ENCODE measurements at places on chromosomes 4 and X.

DNA sequence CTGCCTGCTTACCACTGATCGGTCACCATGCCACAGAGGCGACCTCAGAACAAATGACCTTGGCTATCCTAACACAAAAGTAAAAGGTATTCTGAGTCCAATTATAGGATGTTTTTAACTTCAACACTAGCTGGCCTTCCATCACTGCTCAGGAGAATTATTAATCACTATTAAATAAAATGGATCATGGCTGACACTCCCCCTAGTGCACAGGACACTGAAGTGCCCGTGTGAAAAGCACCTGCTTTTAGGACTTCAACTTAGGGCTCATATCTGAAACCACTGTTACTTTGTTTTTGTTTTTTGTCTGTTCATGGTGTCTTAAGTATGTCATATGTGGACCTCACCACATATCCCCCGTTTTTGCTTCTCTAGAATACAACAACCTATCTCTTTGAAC is 33.9 kb downstream of the STX18 start:
- no peak for DNase-seq

- DNase-seq = no peak
Observed at GRCh38 chr4:56973336-56973735, 4.1 kb downstream of the NOA1 start.

DNA sequence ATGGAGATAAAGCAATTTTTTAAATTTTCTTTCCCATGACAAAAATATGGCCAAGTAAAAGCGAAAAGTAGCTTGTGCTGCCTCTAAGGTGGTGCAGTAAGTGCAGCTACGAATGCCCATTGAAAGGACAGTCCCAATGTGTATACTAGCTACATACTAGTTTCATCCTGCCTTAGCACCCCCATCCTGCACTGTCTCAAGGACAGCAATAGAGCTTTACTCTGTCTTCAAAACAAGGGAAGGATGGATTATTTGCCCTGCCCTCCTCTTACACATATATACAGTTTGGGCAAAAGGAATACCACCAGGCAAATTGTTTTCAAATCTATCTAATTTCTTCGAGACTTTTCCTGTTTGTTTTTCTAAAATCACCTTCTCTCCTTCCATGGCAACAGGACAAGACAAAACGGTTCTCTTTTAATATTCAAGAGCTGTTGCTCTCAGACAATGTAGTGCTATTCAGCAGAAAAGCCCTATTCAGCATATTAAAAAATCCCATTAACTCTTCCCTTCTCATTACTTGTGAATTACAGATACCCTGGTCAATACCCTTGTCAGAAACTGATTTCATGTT is 75.1 kb upstream of the SLC7A11 start:
- DNase-seq = no peak

- DNase-seq = peak; percentile 42
Observed at GRCh38 chrX:33190016-33190415, 21.3 kb downstream of the DMD start.

- DNase-seq = no peak
Observed at GRCh38 chr4:38582445-38582844, 81.6 kb upstream of the KLF3 start.
